T-cell (primary cell): ENCODE measurements at places on chromosomes 13 and 19.

- DNase-seq, result no peak
Observed at GRCh38 chr13:41973247-41973741, 12.4 kb upstream of the VWA8 start.

DNA sequence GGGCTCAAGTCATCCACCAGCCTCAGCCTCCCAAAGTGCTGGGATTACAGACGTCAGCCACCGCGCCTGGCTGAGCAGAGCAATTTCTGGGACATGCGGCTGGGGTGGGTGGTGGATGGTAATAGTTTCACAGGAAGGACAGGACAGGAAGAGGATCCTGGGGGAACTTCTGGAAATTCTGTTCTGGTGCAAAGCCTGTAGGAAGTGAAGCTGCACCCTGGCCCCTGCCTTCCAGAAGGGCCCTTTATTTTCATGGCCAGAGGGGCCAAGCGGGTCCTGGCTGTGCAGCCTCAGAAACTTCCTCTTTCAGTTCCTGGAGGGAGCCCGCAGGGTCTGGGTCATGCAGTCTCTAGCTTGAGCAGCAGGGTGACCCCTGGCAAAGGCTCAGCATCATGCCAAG, 15.7 kb downstream of the FEM1A start:
- no peak for DNase-seq

GRCh38 chr13:100178309-100178708, 89.4 kb downstream of the PCCA start:
- no peak for DNase-seq

DNA sequence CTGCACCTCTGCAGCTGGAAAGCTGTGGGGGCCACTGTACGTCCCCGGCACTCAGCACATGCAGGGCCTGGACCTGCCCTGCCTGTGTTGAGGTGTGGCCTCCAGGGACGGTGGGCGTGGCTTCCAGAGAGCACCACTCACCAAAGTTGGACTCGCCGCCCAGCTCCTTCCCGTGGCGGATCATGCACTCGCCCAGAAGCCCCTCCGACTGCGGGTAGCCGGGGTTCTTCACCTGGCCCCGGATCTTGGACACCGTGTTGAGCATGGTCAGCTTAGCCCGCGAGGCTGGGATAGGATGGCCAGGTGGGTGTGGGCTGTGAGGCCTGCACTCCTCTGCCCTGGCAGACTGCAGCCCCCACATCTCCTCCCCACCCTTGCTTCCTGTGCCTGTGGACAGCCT, 22.0 kb downstream of the MPND start:
- DNase-seq, result no peak

DNA sequence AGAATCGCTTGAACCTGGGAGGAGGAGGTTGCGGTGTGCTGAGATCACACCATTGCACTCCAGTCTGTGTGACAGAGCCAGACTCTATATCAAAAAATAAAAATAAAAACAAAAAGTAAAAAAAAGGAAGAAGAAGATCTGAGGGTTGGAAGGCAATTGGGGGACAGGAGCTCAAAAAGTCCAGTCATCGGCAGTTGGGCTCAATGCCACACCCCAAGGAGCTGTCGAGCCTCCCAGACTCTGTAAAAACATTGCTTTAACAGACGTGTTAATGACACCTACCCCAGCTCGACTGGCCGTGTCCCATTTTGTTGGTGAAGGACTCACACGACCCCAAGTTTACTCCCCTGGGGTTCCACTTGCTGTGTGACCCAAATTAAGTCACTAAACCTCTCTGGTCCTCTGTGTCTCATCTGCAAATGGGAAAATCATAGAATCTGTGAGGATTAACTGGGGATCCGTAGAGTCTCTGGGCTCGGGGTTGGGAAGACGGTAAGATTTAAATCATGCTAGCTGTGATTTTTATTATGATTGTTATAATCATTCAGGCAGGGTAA, 7.0 kb downstream of the GNA15 start:
- DNase-seq, result no peak

DNA sequence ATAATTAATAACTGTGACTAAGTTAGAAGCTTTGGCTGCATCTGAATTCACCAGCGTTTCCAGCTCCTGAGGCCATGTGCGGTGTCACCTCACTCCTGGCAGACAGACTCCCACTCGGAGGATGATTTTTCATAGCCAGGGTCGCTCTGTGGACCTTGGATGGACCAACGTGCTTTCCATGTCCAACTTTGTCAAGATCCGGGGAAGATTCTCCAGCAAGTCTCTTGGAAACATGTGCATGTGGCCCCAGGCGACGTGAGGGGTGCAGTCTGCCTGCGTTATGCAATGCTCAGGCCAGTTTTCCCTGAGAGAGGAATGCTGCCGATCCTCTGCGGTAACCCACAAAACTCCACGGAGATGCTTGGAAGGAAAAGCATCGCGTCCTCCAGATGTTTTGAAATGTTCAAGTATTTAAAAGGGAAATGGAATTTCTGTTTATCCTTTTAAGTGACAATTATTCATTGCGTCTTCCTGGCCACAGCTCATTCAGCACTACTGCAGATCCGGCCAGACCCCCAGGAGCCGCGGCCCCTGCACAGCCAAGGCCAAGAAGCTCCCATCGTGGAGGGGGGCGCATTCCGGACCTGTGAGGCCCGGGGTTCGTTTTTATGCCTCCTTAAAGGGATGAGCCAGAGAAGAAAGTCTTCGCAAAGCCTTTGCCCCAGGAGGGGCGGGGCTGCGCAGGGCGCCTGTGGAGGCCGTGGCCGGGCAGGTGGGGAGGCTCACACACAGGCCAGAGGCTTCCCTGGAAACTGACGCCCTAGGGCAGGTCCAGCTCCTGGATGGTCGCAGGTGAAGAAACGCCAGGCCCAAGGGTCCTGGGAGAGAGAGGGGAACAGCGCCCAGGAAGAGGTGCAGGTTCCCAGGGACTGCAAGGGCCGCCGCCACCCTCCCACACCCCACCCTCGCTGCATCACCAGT, 46.0 kb downstream of the C13orf46 start:
- DNase-seq, result no peak

GRCh38 chr13:48066310-48066989, 28.5 kb downstream of the MED4 start:
- no peak for DNase-seq

DNA sequence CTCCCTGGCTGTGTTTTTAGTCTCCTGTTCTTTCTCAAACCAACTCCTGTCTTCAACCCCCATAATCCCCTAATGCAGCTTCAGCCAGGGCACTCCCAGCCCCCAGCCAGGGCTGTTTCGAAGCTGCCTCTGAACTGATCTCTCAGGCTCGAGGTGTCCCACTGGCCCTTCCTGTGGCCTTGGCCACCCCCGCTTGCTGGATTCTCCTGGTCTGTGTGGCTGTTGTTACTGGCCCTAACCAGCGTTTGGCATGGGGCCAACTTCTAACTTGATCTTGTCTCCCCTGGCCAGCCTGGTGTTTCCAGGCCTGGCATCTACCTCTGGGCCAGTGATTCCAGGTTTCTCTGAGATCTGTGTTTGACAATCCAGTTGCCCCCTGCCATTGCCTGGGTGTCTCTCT, 11.0 kb downstream of the XAB2 start:
- DNase-seq, result no peak

DNA sequence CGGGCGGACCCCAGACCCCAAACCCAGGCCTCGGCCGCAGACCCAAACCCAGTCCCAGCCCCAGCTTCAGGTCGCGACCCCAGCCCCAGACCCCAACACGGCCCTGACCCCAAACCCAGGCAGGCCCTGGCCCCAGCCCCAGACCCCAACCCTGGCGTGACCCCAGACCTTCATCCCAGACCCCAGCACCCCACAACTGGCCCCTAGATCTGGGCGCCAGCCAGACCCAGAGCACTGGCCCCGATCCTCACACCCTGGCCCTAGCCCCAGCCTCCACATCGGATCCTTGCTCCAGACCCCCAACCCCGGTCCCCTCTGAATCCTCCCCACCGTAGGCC, 7.5 kb downstream of the MBD3 start:
- DNase-seq, result no peak

GRCh38 chr13:107937848-107938247, 277.5 kb downstream of the LIG4 start:
- no peak for DNase-seq

DNA sequence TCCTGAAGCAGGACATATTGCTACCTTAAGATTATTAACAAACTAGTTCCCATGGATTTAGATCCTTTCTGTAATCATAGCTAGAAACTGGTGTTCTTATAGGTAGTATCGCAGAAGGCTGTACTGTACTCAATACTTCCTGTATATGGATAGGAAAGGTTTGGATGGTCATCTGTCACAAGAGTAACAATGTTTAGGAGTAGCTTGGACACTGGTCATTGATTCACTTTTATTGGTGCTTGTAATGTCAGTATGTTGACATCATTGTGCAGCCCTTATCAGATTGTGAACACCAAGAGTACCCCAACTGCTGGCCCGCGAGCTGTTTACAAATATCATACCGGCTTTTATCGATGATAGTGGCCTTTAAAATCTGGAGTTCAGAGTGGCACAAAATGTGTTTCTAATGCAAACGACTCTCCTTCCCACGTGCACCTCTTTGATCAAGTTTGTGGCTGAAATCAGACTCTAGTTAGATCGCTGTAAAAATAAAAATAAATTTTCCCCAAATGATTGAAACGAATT, 605 bp upstream of the CDK8 start:
- no peak for DNase-seq

DNA sequence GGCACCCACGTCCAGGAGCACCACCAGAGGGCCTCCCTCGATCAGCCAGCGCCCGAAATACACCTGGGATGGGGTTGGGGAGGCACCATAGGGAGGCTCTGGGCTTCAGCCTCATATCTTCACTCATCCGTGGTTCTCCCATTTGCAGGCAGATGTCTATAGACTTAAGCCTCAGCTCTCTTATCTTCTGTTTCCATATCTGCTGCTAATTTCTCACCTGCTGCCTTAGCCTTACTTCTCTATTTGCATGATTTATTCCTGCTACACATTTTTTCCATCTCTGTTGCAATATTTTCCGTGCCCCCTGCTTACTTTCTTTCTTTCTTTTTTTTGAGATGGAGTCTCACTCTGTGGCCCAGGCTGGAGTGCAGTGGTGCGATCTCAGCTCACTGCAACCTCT, 5.8 kb downstream of the GYS1 start:
- DNase-seq, result no peak

DNA sequence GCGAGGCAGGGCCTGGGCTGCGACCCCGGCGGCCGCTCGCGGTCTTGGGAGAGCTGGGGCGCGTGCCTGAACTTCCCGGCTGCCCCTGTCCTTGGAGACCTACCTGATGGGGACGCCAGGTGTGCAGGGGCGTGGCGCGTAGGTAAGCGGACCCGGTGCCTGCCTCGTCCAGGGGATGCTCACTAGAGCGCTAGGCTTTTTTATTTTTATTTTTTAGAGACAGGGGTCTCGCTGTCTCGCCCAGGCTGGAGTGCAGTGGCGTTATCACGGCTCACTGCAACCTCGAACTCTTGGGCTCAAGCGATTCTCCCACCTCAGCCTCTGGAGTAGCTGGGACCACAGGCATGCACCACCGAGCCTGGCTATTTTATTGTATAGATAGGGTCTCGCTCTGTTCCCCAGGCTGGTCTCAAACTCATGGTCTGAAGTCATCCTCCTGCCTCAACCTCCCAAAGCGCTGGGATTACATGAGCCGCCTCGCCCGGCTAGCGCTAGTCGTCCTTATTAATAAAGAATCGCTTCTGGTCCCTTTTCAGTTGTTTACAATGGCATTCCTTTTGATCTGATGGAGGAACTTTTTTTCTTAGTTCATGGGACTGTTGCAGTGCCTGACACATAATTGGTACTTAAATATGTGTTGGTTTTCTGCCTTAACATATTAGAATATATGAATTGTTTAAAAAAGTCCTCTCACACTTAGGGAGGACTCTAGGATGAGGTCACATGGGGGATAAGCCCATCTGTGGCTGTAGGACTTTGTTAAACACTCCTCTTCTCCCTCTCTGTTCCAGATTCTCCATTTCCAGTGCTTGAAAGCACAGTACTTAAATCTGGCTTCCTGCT, 812 bp downstream of the DPY19L3 start:
- no peak for DNase-seq

GRCh38 chr13:40082639-40083038, 427.2 kb downstream of the COG6 start:
- DNase-seq, result no peak

DNA sequence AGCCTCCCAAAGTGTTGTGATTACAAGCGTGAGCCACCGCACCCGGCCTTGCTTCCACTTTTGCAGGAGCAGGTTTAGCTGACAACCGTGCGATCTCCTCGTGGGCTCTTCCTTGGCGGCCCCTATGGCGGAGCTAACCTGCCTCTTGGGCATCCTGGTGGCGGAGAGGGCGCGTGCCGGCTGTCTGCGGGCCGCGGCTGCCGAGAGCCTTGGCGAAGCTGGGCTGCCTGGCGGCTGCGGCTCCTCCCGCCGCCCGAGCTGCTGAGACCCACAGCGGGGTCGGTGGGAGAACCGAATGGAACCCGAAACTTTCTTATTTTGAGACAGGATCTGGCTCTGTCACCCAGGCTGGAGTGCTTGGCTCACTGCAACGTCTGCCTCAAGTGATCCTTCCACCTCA, 55.7 kb downstream of the NLRP12 start:
- DNase-seq, result no peak

DNA sequence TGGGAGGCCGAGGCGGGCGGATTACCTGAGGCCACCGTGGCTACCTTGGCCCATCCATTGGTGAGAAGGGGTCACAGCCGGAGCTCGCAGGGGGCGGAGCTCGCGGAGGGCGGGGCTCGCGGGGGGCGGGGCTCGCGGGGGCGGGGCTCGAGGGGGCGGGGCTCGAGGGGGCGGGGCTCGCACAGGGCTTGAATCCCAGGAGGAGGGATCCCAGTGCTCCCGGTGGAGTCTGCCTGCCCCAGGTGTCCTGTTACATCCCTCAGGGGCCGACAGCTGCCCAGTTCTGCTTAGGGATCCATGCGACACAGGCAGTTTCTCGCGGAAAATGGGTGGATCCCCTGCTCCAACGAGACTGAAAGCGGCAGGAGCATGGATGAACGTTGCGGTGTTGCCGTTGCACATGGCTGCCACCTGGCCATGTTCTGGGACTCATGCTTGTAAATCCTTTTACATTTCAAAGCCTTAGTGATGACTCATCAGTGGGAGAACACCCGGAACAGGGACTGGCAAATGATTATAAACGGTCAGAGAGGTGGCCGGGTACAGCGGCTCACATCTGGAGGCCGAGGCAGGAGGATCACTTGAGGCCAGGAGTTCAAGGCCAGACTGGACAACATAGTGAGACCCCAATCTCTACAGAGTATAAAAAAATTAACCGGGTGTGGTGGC, 25.1 kb downstream of the TMPRSS9 start:
- no peak for DNase-seq

GRCh38 chr19:30663611-30664174, 291.5 kb downstream of the ZNF536 start:
- no peak for DNase-seq

DNA sequence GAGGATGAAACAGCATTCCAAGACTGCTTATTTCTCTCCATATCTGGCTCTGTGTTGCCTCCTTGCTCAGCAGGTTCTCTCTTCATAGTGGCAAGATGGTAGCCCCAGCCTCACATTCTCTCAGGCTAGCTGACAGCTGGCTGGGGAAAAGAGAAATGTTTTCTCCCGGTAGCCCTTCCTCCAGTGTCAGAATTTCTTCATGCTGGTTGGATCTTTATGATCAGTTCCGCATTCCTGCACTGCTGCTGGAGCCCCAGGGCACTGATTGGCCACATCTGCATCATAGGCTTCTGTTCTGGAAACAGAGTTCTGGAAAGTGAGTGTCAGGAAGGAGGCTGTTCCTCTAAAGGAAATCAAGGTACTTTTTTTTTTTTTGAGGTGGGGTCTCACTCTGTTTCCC, 24.6 kb downstream of the POP4 start:
- no peak for DNase-seq

- no peak for DNase-seq
Observed at GRCh38 chr19:16136185-16136999, 7.1 kb upstream of the HSH2D start.
